ENCODE measurements at places on chromosomes 6 and 20. TPM values are rescaled to one million over a fixed set of nuclear protein-coding genes. Genes with fewer than 3 reads are reported as not detected.

GRCh38 chr20:59667131-59667530 lies 62.8 kb downstream of the PHACTR3 start:
- DNase-seq: no peak
- H3K4me1 ChIP-seq: no peaks in the 10 kb centered on the region
- H3K27me3 ChIP-seq: peaks cover 16% of the 10 kb centered on the region
- H3K4me3 ChIP-seq: no peak overlapping the region

DNA sequence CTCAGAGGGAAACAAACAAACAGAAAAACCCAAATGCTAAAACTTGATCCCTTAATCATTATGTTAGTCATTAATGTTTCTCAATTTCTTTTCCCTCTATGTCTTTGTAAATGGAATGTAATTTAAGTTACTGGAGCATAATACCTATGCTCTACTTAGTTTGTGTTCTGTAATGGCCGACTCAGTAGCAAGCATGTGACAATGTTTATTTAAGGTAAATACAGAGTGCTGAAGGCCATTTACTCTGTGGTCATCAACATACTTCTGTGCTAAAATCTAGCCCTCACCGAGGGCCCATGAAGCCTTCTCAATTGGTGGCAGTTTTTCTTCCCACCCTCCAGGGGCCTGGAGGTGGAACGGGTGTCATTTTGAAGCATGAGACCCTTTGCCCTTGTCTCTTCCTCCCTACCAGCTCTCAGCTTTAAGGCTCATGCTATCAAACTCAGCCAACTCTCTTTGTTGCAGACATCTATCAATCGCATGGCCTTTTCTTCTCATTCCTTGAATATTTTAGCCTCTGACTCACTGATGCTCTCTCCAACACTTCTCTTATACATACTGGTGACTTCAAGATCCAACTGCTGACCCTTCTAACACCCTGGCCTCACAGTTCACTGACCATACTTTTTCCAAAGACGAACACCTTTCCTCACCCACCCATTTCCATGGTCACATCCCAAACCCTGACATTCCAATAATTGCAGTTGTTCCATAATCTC lies 48.2 kb downstream of the STX7 start:
- H3K36me3 ChIP-seq: peaks cover 5% of the 10 kb centered on the region
- DNase-seq: no peak
- H3K4me3 ChIP-seq: no peak overlapping the region
- H3K4me1 ChIP-seq: no peaks in the 10 kb centered on the region

DNA sequence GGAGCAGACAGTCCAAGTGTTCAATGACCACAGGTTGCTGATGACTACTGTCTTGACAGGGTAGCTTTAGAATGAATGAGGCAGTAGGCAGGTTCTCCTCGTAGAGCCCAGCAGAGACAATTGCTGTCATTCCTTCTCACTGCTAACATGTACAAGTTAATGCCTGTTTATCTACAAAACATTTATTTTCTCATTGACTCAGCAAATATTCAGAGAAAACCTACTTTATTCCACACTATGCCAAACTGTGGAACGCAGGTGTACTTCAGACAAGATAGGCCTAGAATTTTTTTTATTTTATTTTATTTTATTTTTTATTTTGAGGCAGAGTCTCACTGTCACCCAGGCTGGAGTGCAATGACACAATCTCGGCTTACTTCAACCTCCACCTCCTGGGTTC lies 50.8 kb downstream of the ARHGAP18 start:
- H3K36me3 ChIP-seq: no peaks in the 10 kb centered on the region
- peaks cover 15% of the 10 kb centered on the region for H3K4me1 ChIP-seq
- no peaks in the 10 kb centered on the region for H3K27me3 ChIP-seq
- H3K4me3 ChIP-seq: no peak overlapping the region

DNA sequence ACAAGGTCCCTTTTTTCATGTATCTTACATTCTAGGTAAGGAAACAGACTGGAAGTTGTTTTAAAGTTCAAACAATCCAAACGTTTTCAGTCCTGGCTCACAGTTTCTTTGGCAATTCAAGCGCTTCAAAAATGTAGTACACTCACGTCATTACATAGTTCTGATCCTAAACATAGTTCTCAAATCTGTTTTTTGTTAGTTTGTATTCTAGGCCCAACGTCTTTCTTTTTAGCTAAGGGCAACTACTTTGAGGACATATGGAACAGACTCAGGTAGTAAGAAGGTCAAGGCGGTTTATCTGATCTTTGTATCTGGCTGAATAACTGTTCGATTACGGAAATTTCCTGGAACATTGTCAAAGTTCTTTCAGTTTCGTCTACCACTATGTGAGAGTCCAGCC lies 36.9 kb upstream of the PLCB4 start:
- no peak overlapping the region for H3K27ac ChIP-seq
- no peaks in the 10 kb centered on the region for H3K4me1 ChIP-seq
- peaks cover 5% of the 10 kb centered on the region for H3K36me3 ChIP-seq
- H3K4me3 ChIP-seq: no peak overlapping the region

DNA sequence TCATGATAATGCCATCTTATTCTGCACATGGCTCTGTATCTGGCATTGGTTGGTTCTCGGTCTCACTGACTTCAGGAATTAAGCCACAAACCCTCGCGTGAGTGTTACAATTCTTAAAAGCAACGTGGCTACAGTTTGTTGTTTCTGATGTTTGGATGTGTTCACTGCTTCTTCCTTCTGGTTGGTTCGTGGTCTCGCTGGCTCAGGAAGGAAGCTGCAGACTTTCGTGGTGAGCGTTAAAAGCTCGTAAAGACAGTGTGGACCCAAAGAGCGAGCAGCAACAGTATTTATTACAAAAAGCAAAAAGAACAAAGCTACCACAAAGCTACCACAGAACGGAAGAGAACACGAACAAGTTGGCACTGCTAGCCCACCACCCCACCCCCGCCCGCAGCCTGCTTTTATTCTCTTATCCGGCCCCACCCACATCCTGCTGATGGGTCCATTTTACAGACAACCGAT lies 51.1 kb downstream of the MYLIP start:
- peak overlapping the region; percentile 72 for H3K27ac ChIP-seq
- H3K4me3 ChIP-seq: peak overlapping the region; percentile 66
- peaks cover 16% of the 10 kb centered on the region for H3K36me3 ChIP-seq
- H3K4me1 ChIP-seq: peaks cover 37% of the 10 kb centered on the region
- DNase-seq: no peak

- no peak overlapping the region for H3K4me3 ChIP-seq
- no peak overlapping the region for H3K27ac ChIP-seq
- no peaks in the 10 kb centered on the region for H3K27me3 ChIP-seq
- DNase-seq: no peak
Observed at GRCh38 chr6:165129086-165129485, 180.3 kb downstream of the C6orf118 start.

- no peak for DNase-seq
- H3K4me3 ChIP-seq: no peak overlapping the region
- no peak overlapping the region for H3K27ac ChIP-seq
Observed at GRCh38 chr6:89675949-89676748, 37.6 kb upstream of the LYRM2 start.

DNA sequence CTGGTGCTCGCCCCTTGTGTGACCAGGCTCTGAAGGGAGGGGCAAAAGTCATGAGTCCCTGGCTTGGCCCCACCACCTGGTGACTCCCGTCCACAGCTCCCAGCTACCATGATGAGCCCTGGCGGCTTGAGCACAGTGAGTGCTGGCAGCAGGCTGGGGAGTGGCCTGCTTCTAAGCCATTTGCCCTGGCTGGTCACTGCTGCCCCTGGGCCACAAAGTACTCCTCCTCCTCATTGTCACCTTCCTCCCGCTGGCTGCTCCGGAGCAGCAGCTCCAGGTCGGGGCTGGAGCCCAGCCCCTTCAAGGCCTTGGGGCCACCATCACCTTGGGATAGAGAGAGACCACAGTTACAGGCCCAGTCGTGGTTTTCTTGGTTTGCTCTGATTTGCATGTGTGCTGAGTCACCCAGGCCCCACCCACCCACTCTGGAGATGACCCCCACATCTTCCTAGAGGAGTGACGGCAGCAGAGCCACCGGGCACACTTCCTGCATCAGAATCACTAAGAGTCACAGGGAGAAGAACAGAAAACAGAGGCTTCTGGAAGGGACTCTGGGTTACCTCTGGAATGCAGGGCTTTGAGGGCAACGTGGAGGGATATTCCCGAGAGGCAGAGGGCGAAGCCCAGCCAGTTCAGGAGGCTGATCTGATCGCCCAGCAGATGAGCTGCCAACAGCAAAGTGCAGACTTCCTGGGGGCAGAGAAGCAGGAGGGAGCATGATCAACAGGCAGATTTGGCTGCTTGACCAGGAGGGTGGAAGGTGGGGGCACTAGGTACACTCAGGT lies 42.1 kb upstream of the CDH22 start:
- no peaks in the 10 kb centered on the region for H3K27me3 ChIP-seq
- H3K27ac ChIP-seq: peak overlapping the region; percentile 94
- H3K36me3 ChIP-seq: no peaks in the 10 kb centered on the region

DNA sequence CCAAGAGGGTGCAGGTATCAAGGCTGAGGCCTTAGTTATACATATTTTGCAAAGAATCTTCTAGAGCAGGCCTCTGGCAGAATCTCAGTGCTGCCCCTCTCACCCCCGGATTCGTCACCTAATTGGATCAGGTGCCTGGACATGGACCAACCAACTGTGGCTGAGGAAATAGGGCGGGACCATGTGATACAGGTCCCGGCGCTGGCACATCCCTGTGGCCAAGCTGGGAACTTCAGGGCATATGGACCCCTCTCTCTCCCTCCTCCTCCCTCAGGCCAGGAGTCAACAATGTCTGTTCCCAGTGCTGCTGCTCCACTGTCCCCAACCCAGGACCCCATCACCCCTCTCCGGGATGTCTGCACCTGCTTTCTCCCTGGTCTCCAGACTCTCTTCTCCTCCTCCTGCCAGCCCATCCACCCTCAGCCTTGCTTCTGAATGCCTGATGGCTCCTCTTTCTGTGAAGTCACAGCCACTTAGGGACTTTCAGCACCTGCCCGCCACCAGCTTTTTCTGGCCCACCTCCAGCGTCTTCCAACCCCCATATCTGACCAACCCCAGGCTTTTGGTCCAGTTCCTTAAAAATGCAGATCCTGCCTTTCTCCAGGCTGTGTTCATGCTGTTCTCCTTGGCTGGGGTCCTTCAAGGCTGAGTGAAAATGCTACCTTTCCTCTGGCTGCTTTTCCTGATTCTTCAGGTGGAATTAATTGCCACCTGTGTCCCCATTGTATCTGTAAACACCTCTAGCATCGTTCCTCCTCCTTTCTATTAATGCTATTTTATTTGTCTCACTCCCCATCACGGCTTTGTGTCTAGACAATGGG lies 19.0 kb upstream of the MLN start:
- H3K4me3 ChIP-seq: no peak overlapping the region
- no peak overlapping the region for H3K27ac ChIP-seq
- no peaks in the 10 kb centered on the region for H3K36me3 ChIP-seq

DNA sequence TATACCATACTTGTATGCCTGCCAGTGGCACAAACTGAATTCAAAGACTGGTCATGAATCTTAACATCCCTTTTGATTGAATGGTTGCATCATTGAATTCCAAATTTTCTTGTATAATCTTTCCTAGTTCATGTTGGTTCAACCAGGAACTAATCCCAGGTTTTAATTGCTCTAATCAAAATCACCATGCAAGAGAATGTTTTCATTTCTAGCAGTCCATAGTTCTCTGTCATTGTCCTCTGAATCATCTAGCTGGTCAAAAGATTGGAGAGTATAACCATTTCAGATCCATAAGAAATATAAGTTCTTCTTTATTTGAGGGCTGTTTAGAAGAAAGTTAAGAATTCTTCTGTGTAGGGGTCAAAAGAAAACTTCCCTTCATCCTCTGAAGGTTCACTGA lies 57.2 kb downstream of the ZNF292 start:
- H3K36me3 ChIP-seq: no peaks in the 10 kb centered on the region
- peaks cover 33% of the 10 kb centered on the region for H3K4me1 ChIP-seq
- H3K27me3 ChIP-seq: no peaks in the 10 kb centered on the region
- no peak overlapping the region for H3K4me3 ChIP-seq
- no peak overlapping the region for H3K27ac ChIP-seq

- no peaks in the 10 kb centered on the region for H3K36me3 ChIP-seq
- DNase-seq: no peak
- H3K4me3 ChIP-seq: no peak overlapping the region
- no peaks in the 10 kb centered on the region for H3K4me1 ChIP-seq
- H3K27ac ChIP-seq: no peak overlapping the region
Observed at GRCh38 chr20:15439551-15439950, 1102.1 kb upstream of the FLRT3 start.

GRCh38 chr6:149147938-149148718 lies 169.4 kb upstream of the TAB2 start:
- no peak for DNase-seq
- peaks cover 31% of the 10 kb centered on the region for H3K36me3 ChIP-seq
- peaks cover 68% of the 10 kb centered on the region for H3K4me1 ChIP-seq
- peak overlapping the region; percentile 81 for H3K4me3 ChIP-seq
- H3K27me3 ChIP-seq: no peaks in the 10 kb centered on the region

DNA sequence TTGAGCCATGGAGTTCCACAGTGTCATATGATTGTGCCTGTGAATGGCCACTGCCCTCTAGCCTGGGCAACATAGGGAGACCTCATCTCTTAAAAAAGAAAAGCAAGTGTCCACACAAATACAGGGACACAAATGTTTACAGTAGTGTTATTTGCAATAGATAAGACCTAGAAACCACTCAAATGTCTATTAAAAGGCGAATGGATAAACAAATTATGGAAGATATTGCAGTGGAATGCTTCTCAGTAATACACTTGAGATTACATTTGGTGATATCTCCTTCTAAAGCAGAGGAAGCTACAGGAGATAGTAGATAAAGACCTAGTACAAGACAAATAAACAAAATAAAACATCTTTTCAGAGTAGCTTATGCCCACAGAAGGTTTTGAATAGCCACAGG lies 44.6 kb upstream of the ASCC3 start:
- no peak for DNase-seq
- no peaks in the 10 kb centered on the region for H3K4me1 ChIP-seq
- no peak overlapping the region for H3K27ac ChIP-seq
- H3K4me3 ChIP-seq: no peak overlapping the region
- no peaks in the 10 kb centered on the region for H3K27me3 ChIP-seq

GRCh38 chr6:98946879-98947410 lies 801 bp downstream of the FBXL4 start:
- H3K27ac ChIP-seq: peak overlapping the region; percentile 93
- H3K4me3 ChIP-seq: peak overlapping the region; percentile 97
- no peak for DNase-seq
- H3K27me3 ChIP-seq: peaks cover 11% of the 10 kb centered on the region
- peaks cover 37% of the 10 kb centered on the region for H3K4me1 ChIP-seq
- peaks cover 13% of the 10 kb centered on the region for H3K36me3 ChIP-seq

DNA sequence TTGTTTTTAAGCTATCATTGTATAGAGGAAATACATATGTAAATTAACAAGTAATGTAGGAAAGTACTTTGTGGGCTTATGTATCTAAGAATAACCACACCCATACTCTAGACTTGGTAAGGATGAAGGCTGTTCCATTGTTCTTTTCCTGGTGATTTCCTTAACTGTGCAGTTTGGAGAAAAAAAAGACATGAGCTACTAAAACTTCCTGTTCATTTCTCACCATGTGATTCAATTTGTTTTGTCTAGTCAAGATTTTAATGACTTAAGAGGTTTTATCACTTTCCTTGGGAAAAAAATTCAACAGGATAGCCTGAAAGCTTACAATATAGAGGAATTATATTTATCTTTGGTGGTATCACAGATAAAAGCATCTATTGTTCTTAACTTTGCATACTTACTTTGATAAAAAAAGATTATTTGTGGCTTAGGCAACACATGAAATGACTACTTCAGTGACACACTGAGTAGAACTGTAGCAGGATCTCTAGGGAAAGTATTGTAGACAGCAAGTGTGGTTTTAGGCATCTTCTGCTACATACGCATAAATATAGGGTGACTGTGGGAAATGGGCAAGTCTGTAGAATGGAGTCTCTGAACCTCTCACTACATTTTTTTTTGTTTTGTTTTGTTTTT lies 80.3 kb downstream of the GJA1 start:
- H3K27me3 ChIP-seq: no peaks in the 10 kb centered on the region
- H3K4me1 ChIP-seq: no peaks in the 10 kb centered on the region
- no peak for DNase-seq
- H3K36me3 ChIP-seq: no peaks in the 10 kb centered on the region
- no peak overlapping the region for H3K27ac ChIP-seq

The TPD52L1 gene
- total RNA-seq: not detected

The LY6G6D gene
- total RNA-seq: not detected

The LST1 gene
- 15.5 TPM for total RNA-seq

The BPHL gene
- 7.3 TPM for total RNA-seq

Data from natural killer cell treated with Interleukin-12 subunit alpha and Interleukin-12 subunit beta and Interleukin-15 and Interleukin-18, amount 100 ng/mL, for 72 hours (primary cell).